ENCODE measurements at places on chromosomes 3 and 15. TPM values are rescaled to one million over a fixed set of nuclear protein-coding genes. Genes with fewer than 3 reads are reported as not detected.

Gene GPX1
- total RNA-seq, result 745 TPM

Gene DOCK3
- total RNA-seq, result under 0.01 TPM

Gene GUCA1C
- not detected for total RNA-seq

Gene FANCD2
- total RNA-seq, result 58.7 TPM

Gene ESYT3
- 1.6 TPM for total RNA-seq

DNA sequence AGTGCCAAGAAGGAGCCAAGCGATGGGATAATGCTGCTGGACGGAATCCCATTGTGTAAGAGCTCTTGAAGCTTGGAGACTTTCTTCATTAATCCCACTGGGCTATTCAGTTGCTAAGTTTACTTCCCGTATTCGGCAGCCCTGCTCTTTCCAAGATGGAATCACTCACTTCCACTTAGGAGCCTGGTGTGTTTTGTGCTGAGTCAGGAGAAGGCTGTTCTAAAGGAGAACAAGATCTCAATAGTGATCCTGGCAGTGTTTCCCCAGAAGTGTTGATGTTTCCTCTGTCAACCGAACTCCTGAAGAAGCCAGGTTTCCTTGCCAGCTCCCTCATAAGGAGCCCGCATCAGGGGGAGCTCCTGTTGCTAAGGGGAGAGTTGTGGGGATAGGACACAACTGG is 270.2 kb upstream of the CHRM5 start:
- H3K4me3 ChIP-seq, result no peak overlapping the region
- no peak overlapping the region for H3K27ac ChIP-seq
- DNase-seq, result no peak

DNA sequence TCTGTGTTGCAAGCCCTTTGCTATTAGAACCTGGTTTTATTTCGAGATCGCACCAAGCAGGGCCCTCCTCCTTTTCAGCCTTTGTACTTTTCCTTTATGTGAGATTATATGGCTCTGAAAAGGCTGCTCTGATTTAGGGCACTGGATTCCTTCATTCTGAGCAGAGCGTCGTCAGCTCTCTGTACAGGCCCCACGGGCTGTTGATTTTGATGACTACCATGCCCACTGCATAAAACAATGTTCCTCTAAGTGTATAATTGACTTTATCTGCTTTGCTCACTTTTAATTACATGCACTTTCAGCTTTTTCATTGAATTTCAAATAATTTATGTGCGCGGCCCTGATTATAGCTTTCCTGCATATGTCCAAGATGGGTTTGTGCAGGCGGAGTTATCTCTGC is 4.4 kb upstream of the PSMD6 start:
- no peak overlapping the region for H3K27ac ChIP-seq
- DNase-seq, result no peak
- H3K27me3 ChIP-seq, result no peaks in the 10 kb centered on the region

DNA sequence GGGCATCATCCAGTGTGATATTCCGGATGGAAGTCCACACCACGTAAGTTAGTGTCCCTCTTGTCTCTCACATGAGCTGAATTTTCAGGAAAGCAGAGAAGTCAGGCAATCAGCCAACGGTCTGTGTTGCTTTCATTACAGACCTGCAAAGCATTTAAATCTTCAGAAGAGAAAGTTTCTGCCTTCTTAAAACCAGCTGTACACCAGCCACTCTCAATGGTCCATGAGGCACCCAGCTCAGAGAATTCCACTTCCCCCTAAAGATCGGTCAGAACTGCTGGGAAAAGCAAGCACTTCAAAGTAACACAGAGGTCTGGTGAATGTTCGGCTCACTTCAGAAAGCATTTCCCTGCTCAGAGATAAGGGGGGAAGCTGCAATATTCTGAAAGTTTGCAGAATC is 903.7 kb downstream of the EPHA3 start:
- peaks cover 11% of the 10 kb centered on the region for H3K4me1 ChIP-seq
- DNase-seq, result no peak
- no peak overlapping the region for H3K27ac ChIP-seq
- no peak overlapping the region for H3K4me3 ChIP-seq
- H3K27me3 ChIP-seq, result no peaks in the 10 kb centered on the region

DNA sequence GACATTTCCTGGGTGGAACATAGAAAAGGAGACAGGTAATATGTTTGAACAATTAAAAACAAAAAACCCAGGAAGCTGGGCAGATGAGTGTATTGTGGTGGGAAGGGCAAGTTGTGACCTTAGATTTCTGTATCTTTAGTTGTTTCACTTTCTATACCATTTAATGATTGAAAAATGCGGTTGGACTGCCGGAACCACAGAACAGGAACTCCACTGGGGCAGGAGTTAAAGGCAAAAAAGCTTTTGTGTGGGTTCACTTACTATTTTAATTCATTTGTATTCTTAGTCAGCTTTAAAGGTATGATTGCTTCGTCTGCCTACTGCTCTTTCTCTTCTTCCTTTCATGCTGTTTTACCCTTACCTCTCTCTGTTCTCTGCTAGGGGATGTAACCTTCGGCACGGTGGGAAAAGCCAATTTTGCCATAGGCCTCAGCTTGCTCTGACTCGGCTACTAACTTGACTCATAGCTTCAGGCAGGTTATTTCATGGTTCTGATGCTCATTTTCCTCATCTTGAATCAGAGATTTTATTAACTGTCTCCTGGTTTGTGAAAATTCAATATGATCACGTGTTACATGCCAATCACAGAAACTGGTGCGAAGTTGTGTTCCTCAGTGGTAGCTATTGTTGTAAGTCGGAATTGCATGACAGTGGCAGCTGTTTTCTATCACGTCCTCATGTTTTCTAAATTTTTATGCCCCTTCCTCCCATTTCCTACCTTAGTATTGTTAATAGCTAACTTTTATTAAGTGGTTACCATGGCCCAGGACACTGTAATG is 1.6 kb upstream of the MCTP2 start:
- H3K36me3 ChIP-seq, result no peaks in the 10 kb centered on the region
- H3K4me3 ChIP-seq, result peak overlapping the region; percentile 75
- no peaks in the 10 kb centered on the region for H3K27me3 ChIP-seq
- DNase-seq, result peak; percentile 42
- H3K27ac ChIP-seq, result peak overlapping the region; percentile 85
- H3K4me1 ChIP-seq, result peaks cover 27% of the 10 kb centered on the region

DNA sequence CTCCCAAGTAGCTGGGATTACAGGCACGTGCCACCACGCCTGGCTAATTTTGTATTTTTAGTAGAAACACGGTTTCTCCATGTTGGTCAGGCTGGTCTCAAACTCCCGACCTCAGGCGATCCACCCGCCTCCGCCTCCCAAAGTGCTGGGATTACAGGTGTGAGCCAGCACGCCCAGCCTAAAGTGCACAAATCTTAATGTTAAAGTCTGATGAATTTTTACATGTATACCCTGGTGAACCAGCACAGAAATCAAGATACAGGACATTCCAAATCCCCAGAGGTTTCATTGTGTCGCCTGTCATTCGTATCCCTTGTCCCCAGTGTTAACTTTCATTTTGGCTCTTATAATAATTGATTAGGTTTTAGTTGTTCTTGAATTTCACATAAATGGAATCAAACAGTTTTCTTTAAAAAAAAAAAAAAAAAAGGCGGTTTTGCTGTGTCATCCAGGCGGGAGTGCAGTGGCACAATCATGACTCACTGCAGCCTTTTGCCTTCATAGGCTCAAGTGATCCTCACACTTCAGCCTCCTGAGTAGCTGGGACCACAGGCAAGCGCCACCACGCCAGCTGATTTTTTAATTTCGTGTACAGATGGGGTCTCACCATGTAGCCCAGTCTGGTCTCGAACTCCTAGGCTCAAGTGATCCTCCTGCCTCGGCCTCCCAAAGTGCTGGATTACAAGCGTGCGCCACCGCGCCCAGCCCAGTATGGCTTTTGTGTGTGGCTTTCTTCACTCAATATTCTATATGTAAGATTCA is 1.5 kb upstream of the TM4SF19 start:
- peaks cover 63% of the 10 kb centered on the region for H3K4me1 ChIP-seq
- no peaks in the 10 kb centered on the region for H3K27me3 ChIP-seq
- H3K36me3 ChIP-seq, result no peaks in the 10 kb centered on the region

DNA sequence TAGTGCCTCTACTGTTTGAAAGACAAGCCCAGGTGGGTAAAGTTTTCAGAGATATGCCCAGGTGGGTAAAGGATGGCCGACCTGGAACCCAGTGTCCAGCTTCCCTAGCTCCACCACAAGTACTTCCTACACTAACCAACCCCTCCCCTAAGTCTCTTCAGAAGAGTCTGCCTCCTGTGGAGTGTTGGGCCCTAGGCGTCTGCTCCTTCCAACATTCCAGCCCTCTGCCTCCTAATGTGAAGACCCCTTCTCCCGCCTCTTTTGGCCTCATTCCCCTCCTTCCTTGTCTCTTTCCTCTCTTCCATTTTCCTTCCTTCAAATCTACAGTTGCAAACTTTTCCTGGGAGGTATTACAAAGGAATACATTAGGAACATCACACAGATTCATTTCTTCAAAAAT is 38.6 kb downstream of the CNTN3 start:
- no peak overlapping the region for H3K4me3 ChIP-seq
- H3K27me3 ChIP-seq, result no peaks in the 10 kb centered on the region
- DNase-seq, result no peak
- no peaks in the 10 kb centered on the region for H3K4me1 ChIP-seq
- H3K36me3 ChIP-seq, result no peaks in the 10 kb centered on the region

DNA sequence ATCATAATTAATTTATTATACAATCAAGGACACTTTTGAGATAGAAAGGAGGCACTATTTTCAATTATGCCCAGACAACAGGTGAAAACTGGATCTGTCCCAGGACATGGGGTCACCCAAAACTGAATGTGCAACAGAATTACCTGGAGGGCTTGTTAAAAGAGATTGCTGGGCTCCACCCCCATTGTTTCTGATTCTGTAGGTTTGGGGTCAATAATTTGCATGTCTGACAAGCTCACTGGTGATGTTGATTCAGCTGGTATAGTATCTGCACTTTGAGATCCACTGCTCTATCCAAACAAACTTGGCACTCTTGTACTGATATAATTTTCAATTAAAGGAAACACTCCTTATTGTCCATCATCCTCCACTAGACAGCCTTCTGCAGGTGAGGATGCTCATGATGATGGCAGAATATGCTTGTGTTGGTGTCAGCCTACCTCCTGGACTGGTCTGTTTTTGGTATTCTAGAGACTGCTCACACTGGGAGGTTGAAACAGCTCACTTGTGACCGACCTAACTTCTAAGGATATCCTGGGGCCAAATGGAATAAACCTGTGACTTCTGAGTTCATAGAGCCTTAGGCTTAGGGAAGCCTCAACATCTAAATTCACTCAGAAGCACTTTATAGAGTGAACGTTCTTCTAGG is 2.2 kb downstream of the P2RY14 start:
- DNase-seq, result no peak
- H3K4me1 ChIP-seq, result 0 out of 2 replicates have a peak, but pooled peaks cover 8% of the 10 kb centered on the region
- no peaks in the 10 kb centered on the region for H3K36me3 ChIP-seq
- H3K27me3 ChIP-seq, result no peaks in the 10 kb centered on the region
- no peak overlapping the region for H3K4me3 ChIP-seq

DNA sequence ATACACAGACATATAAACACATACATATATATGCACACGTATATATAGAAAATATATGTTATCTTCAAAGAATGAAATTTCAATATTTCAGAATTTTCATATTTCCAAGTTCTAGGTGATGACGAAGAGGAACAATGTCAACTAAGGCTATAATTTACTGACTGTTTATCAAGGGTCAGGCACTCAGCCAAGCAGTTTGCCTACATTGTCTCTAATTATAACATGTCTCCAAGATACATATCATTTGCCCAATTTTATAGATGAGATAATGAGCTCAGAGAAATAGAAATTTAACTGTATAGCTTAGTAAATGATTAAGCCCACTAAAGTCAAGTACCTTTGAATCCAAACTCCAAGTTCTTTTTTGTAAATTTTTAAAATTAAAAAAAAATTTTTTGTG is 99.9 kb upstream of the PLSCR4 start:
- no peak overlapping the region for H3K27ac ChIP-seq
- no peak for DNase-seq
- H3K4me1 ChIP-seq, result no peaks in the 10 kb centered on the region
- no peaks in the 10 kb centered on the region for H3K36me3 ChIP-seq
- H3K27me3 ChIP-seq, result no peaks in the 10 kb centered on the region

GRCh38 chr3:128274837-128275236 is 121.6 kb downstream of the EEFSEC start:
- H3K27ac ChIP-seq, result peak overlapping the region; percentile 92
- no peaks in the 10 kb centered on the region for H3K27me3 ChIP-seq
- no peaks in the 10 kb centered on the region for H3K36me3 ChIP-seq
- H3K4me3 ChIP-seq, result no peak overlapping the region
- peak; percentile 91 for DNase-seq

- no peaks in the 10 kb centered on the region for H3K36me3 ChIP-seq
- H3K27me3 ChIP-seq, result peaks cover 21% of the 10 kb centered on the region
- no peak overlapping the region for H3K27ac ChIP-seq
- H3K4me3 ChIP-seq, result peak overlapping the region; percentile 74
- H3K4me1 ChIP-seq, result peaks cover 5% of the 10 kb centered on the region
- DNase-seq, result no peak
Measured at GRCh38 chr3:160226026-160226907, 1.0 kb downstream of the C3orf80 start.

- DNase-seq, result no peak
- H3K4me3 ChIP-seq, result no peak overlapping the region
- H3K27me3 ChIP-seq, result no peaks in the 10 kb centered on the region
Measured at GRCh38 chr3:69097407-69098086, 12.8 kb downstream of the ARL6IP5 start.

- H3K36me3 ChIP-seq, result no peaks in the 10 kb centered on the region
- no peak overlapping the region for H3K27ac ChIP-seq
- H3K4me1 ChIP-seq, result peaks cover 7% of the 10 kb centered on the region
- H3K27me3 ChIP-seq, result no peaks in the 10 kb centered on the region
Measured at GRCh38 chr3:159796226-159796625, 192.4 kb upstream of the IL12A start.

- no peak for DNase-seq
- H3K27me3 ChIP-seq, result no peaks in the 10 kb centered on the region
- H3K36me3 ChIP-seq, result no peaks in the 10 kb centered on the region
- no peak overlapping the region for H3K4me3 ChIP-seq
- H3K4me1 ChIP-seq, result no peaks in the 10 kb centered on the region
- H3K27ac ChIP-seq, result no peak overlapping the region
Measured at GRCh38 chr3:70919091-70919490, 606.7 kb upstream of the MDFIC2 start.
